ENCODE measurements at places on chromosomes 13 and 19.
A peak's percentile ranks its signal among the peaks of the same experiment; 100 is the strongest.

- no peak for DNase-seq
Observed at GRCh38 chr19:10535613-10536012, 8.1 kb upstream of the ATG4D start.

- no peak for DNase-seq
Observed at GRCh38 chr13:19680751-19681150, 47.3 kb downstream of the MPHOSPH8 start.

DNA sequence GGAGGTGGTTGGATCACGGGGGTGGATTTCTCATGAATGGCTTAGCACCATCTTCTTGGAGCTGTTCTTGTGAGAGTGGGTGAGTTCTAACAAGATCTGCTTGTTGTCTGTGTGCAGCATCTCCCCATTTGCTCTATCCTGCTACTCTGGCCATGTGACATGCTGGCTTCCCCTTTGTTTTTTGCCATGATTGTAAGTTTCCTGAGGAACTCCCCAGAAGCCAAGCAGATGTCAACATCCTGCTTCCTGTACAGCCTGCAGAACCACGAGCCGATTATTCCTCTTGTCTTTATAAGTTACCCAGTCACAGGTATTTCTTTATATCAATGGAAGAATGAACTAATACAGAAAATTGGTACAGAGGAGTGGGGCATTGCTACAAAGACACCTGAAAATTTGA is 2.3 kb upstream of the SIGLEC12 start:
- no peak for DNase-seq

DNA sequence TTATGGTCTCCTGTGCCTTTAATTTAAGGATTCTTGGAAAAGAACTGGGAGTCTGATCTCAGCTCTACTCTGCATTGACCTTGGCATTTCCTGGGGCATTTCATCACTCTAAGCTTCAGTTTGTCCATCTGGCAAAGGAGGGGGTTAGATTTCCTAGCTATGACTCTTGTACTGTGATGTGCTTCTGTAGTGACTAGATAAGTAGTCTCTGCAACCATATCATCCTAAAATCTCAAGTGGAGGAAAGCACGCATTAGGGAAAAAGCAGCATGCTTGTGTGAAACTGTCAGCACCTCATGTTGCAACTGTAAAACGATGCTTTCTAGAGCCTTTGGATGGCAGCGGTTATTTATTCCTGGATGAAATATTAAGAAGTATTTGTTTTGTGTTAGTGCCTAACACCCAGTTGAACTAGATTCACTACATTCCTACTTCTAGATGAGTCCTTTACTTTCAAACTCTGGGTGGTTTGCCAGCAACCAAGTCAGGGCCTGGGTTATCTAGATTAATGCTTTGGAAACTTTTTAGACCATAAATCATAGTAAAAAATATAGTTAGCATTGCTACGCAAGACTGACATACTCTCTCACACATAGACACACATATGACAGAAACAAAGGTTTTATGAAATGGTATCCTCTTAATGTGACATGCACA is 6.8 kb downstream of the WDFY2 start:
- peak; percentile 64 for DNase-seq

GRCh38 chr19:40410030-40410389 is 3.2 kb downstream of the PRX start:
- DNase-seq, result no peak

- DNase-seq, result no peak
Observed at GRCh38 chr13:57311009-57311586, 144.1 kb downstream of the PRR20E start.

- peak; percentile 100 for DNase-seq
Observed at GRCh38 chr13:110869805-110870706, 44.8 kb downstream of the ANKRD10 start.

GRCh38 chr19:16890461-16891184 is 1.8 kb downstream of the F2RL3 start:
- DNase-seq, result no peak

- DNase-seq, result peak; percentile 77
Observed at GRCh38 chr13:76380446-76381065, 505.6 kb downstream of the KCTD12 start.

DNA sequence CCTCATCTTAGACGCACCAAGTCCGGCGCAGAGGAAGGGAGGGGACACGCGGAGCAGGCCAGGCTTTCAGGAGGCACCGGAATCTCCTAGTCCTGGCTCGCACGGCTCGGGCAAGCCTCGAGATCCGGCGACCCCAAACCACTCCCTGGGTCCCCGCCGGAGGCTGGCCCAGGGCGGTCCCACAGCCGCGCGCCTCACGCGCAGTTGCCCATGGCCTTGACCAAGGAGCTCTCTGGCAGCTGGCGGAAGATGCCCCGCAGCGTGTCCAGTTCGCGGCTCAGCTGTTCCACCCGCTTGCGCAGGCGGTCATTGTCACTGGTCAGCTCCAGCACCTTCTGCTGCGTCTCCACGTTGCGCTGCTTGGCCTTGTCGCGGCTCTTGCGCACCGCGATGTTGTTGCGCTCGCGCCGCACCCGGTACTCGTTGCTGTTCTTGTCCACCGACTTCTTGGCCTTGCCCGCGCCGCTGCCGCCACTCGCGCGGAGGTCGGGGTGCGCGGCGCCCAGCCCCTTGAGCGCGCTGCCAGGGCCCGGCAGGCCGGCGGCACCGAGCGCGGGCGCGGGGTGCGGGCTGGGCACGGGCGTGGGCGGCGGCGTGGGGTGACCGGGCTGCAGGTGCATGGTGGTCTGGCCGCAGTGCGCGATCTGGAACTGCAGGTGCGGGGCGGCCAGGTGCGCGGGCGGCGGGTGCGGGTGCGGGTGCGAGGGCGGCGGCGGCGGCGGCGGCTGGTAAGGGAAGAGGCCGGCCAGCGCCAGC is 1.0 kb downstream of the CEBPA start:
- no peak for DNase-seq

DNA sequence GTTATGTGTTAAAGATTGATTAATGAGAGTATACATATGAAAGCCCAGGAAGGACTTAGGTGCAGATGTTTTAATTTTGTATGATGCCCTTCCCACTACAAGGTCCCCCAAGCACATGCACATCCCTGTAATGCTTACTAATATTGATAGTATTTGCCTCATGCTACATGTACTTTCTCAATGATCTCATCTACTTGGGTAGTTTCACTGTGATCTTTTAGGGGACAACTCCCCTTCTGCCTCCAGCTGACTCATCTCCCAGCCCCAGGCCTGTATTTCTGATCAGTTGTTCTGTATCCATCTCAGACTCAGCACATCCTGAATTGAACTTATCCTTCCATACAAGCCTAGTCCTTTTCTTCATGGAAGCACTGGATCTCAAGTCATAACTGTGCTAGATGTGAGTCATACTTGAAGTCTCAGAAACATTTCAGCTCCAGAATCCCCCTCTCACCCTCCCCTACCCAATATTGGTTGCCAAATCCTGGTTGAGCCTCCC is 49.4 kb upstream of the INTS6 start:
- no peak for DNase-seq

- DNase-seq, result no peak
Observed at GRCh38 chr13:113123226-113124201, 915 bp downstream of the F10 start.

DNA sequence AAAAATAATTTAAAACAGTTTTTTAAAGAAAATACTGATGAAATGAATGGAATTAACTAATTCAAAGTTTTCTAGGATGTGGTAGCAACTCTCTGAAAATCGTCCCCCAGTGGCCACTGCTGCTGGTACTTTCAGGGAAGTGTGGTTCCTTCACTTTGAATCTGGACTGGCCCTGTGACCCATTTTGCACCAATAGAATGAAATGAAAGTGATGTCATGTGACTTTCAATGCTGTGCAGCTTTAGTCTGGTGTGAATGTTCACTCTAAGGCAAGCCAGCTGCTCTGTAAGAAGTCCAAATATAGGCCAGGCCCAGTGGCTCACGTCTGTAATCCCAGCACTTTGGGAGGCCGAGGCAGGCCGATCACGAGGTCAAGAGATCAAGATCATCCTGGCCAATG is 26.4 kb upstream of the HNRNPA1L2 start:
- no peak for DNase-seq

DNA sequence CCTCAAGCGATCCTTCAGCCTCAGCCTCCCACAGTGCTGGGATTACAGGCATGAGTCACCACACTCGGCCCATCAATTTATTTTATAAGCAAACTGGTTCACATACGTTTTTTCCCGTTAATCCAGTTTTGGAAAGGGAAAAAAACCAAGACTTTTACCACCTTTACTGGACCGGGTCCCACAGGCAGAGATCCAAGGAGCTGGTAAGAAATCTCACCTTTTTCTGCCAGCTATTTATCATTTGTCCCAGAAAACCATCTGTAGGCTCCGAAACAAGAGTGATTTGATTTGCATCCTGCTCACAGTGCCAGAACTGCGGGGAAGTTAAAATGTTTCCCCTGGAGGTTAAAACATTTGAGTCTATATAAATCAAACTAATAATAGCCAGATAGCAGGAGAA is 6.3 kb upstream of the FUT2 start:
- no peak for DNase-seq

- peak; percentile 29 for DNase-seq
Observed at GRCh38 chr19:4970558-4971423, 1.9 kb downstream of the KDM4B start.

- DNase-seq, result no peak
Observed at GRCh38 chr19:32977280-32977679, 5.2 kb downstream of the FAAP24 start.

DNA sequence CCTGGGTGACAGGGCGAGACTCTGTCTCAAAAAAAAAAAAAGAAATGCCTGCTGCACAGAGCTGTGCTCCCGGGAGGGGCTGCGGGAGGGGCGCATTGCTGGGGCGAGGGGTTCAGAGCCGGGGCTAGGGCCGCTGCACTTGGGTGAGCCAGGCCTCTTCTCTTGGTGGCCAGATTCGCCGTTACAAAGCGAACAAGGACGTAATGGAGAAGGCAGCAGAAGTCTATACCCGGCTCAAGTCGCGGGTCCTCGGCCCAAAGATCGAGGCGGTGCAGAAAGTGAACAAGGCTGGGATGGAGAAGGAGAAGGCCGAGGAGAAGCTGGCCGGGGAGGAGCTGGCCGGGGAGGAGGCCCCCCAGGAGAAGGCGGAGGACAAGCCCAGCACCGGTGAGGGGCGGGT is 19.0 kb downstream of the PLIN4 start:
- DNase-seq, result no peak

- DNase-seq, result peak; percentile 77
Observed at GRCh38 chr19:57708641-57709361, at the start of gene ZNF154. Gene ZNF154 (minus strand): TSS chr19:57709204. CDS start chr19:57708971, 233 bp downstream.

- peak; percentile 70 for DNase-seq
Observed at GRCh38 chr13:43229506-43229905, 206.1 kb downstream of the DNAJC15 start.

GRCh38 chr19:47760632-47760999 is 15.3 kb downstream of the NOP53 start:
- DNase-seq, result no peak

Data from astrocyte of the spinal cord (primary cell).